Fibroblast of skin of left biceps (primary cell): ENCODE measurements at places on chromosomes 2 and 18.

GRCh38 chr2:181779288-181780021, 99.1 kb upstream of the NEUROD1 start:
- no peak for DNase-seq

GRCh38 chr18:21693322-21693721, 11.3 kb downstream of the ABHD3 start:
- no peak for DNase-seq

- DNase-seq, result no peak
These were observed 12.2 kb downstream of the SPATA3 start for GRCh38 chr2:231008131-231008530.

GRCh38 chr18:78891185-78891762, 88.3 kb upstream of the SALL3 start:
- DNase-seq, result no peak

DNA sequence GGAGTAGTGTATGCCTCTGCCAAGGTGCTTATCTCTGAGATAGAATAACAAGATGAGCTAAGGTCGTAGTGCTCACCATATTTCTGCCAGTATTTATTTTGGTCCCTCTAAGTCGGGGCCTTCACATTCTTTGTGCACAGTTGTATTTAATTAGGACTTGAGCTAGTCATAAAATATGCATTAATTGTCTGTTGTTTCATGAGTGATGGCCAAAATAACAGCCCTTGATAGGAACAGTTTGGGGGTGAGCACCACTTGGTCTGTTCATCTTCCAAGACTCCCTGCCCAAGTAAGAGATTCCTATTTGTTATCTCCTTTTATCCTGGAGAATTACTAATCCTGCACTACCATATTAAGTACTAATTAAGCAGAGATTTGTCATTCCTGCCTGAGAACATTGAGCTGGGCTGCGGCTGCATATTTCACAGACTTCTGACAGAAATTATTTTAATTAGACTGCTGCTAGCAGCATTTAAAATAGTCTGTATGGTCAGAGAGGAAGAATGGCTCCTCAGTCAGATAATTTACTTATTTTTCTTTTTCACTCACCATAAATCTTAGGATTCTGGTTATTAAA, 435.1 kb downstream of the MTX2 start:
- peak; percentile 75 for DNase-seq

DNA sequence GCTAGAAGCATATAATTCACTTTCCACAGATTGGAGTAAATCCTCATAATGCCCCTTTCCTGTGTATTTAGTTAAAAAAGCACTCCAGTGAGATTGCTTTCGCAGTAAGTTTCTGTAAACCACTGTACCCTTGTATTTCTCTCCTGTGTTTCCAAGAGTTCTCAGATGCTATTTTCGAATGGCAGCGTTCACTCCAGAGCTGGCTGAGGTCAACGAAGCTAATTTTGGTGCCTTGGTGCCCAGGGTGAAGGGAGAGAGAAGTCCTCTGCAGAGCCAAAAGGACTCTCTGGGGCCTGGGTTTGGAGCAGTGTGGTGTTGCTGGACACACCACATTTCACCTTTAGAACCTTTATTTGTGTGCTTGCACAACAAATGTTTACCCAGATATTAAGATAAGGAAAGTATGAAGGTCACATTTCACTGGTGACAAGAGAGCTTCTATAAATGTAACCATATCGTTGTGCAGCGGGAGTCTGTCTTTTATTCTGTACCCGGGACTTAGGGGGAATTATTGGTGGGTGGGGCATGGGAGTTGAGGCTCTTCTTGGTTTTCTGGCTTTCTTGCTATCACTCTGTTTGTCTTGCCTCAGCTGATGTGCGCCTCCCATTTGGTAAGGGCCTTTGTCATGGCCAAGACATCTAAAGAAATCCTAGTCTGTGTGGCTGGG, 9.9 kb downstream of the EPAS1 start:
- no peak for DNase-seq

- no peak for DNase-seq
These were observed 467.1 kb upstream of the SPHKAP start for GRCh38 chr2:228648541-228648940.

GRCh38 chr18:25248755-25249154, 103.2 kb downstream of the ZNF521 start:
- DNase-seq, result no peak

DNA sequence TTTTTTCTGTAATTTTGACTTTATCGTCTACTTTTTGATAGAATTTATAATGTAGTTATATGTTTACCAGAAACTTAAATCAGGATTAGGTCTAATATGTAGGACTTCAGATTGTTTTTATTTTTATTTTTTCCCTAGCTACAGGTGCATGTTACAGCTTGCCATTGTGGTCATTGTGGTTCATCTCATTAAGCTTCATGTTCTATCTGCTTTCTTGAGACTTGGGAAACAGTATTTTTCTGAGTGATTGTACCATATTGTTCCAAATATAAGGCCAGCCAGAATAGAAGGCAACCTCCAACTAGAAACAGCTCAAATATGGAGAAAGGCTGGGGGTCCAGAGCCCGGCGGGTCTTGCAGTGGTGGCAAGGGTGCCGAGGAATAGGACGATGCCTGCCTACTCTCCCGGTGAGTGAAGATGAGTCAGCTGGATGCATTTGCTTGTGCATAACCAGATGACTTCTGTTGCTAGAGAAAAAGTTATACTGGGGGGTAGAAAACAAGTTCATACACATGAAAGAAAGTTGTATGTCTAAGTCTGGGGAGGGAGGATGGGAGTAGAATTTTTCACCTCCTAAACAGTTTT, 188.4 kb downstream of the CCDC85A start:
- no peak for DNase-seq

DNA sequence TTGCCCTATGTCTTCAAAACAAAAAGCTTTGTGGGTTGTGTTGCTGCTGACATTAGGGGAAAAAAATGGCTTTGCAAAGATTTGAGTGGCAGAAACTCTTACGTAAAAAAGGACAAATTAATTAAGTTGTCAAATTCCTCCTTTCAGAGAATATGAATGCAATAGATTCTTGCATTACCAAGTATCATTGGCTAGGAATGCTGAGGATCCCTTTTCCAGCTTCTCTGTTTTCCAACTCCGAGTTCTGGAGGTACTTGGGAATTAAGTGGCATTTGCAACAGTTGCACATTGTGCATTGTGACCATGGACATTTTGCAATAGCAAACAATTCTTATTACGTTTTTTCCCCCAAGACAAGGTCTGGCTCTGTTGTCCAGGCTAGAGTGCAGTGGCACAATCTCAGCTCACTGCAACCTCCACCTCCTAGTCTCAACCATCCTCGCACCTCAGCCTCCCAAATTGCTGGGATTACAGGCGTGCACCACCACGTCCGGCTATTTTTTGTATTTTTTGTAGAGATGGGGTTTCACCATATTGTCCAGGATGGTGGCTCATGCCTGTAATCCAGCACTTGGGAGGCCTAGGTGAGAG, 29.9 kb upstream of the PPP1CB start:
- DNase-seq, result no peak

GRCh38 chr2:177812713-177813396, 259.7 kb downstream of the PDE11A start:
- DNase-seq, result no peak

DNA sequence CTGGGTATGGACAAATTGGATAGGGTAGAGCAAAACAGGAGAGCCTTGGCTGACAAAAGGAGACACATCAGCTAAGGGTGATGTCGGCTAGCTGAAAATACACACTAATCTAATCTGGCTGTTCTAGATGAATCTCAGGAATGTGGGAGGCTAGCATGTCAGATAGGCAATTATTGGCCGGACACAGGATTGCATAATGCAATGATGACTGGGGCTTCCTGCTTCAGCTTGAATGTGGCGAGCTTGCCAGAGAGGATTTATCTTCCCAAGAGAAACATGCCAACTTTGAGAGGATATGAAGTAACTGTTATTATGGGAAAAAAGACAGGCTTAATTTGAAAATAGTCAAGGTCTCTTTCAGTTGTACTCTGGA, 102.4 kb downstream of the TRIB2 start:
- peak; percentile 98 for DNase-seq

DNA sequence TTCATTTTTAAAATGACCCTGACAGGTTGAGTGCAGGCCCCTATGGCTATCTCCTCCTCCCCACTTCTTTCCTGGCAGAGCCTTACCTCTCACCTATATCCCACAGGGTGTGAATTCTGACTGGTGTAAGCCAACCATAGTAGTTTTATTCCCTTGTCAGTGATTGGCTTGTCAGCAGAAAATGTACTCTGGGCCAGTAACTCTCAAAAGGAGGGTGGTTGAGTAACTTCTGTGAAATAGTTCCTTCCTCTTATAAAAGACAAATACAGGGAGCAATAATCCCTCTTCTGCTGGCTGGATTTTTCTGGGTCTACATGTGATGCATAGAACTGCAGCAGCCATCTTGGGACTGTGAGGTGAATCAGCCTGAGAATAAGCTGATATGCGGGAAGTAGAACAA, 83.4 kb downstream of the RAPH1 start:
- no peak for DNase-seq

DNA sequence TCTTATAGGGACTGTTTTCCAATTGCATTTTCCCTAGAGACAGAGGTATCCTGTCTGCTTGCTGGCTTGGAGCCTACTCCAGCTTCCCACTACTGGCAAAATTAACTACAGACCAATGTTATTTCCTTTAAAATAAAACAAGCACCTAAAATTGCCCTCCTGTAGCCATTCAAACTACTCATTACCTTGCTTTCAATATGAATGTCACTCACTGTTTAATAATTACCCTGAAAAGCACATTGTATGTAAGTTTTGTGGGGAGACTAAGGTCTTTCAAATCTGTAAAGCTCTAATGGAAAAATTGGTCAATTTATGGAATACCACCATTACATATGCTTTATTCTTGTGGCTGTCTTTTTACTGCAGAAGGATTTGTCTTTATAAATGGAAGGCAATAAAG, 87.3 kb downstream of the DOCK10 start:
- no peak for DNase-seq

DNA sequence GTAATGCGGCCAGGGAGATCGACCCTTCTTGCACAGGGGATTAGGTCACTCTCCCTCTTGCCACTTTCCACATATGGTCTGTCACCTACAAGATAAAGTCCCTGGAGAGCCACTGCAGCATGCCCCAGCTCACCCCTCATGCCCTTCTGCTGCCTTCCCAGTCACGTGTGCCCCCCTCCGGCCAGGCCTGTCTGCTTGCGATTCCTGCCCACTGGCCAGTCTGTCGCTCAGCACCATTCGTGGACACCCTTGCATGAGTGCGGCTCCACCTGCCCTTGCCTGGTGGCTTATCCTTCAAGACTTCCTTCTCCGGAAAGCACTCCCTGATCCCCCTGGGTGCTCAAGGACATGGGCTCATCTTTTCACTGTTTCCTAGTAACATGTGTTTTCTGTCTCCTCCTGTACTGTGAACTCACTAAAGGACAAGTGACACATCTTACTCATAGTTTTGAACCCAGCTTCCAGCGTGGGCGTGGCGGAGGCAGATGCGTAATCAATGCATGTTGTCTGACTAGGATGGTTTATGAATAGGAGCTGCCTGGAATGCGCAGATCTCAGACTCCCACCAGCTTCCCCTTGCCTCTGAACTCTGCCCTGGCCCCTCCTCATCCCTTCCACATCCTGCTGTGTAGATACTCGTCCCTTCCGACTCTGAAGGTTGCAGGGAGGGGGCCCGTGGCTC, 7.8 kb upstream of the NT5DC4 start:
- no peak for DNase-seq

DNA sequence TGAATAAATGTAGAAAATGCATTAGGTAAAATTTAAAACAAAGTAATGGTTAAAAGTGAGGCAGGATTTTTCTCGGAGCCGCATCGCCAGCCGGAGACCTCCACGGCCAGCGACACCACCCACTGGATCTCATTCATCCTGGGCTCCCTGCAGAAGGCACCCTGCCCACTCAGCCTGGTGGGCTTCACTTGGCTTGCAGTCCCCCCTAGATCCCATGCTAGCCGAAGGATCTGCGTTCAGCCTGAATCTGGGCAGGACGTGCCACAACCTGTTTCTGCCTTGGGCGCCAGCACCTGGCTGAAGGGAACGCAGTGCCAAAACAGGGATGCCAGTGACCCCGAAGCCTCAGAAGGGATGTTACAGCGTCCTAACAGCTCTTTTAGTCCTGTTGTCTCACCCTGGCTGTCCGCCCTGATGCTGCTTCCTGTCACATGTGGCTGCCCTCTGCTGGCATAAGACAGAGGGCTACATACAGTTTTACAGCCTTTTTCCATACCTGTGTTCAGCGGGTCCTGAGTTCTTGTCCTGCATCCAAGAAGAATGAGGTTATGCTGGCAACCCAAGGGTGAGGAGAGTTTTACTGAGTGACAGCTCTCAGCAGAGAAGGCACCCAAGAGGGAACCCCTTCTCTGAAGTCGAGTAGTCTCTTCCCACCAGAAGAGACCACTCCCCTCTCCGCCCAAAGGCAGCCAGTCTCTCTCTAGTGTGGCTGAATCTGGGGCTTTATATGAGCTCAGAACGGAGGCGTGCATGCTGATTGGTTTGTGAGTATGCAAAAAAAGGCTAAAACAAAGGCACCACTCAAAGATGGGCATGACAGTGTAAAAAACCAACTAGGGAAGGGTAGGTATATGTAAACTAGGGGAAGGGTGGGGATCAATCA, 173.1 kb upstream of the GYPC start:
- no peak for DNase-seq

DNA sequence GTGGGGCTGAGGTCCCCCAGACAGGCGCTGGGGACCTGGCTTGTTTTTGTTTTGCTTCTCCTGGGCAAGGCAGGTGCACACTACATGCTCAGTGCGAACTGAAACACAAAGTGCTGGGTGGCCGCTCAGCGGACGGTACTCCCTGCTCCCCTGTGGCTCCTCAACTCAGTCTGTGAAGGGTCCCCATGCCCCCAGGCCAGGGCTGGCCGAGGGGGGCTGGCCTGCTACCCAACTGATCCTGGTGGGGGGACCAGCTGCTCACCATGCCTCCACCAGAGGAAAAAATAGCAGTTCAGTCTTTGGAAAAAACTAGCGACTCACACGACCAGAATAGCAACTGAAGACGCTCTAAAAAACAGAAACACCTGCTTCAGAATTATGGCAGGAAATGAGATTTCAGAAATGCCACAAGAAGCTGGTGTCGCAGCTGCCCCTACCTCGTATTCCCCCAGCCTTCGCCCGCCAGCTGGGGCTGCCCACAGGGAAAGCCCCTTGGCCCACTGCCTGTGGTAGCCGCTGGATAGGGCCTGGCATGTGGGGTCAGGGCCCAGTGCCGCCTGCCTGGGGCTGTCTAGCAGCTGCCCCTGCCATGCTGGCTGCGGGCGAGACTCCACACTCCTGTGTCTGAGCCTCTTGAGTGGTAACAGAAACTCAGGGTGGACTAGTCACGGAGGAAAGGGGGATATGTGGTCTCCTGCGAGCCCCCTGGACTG, 43.7 kb downstream of the MEX3C start:
- DNase-seq, result no peak

- DNase-seq, result no peak
These were observed 38.9 kb downstream of the LDLRAD4 start for GRCh38 chr18:13257361-13257980.

GRCh38 chr2:107091163-107091864, 205.3 kb upstream of the ST6GAL2 start:
- peak; percentile 21 for DNase-seq

- peak; percentile 48 for DNase-seq
These were observed 218.0 kb upstream of the COPS8 start for GRCh38 chr2:236867441-236868260.

- DNase-seq, result no peak
These were observed 1651.8 kb downstream of the DPP10 start for GRCh38 chr2:116094196-116094595.
